ENCODE measurements at places on chromosomes 13 and 19. TPM values are rescaled to one million over a fixed set of nuclear protein-coding genes. Genes with fewer than 3 reads are reported as not detected.

DNA sequence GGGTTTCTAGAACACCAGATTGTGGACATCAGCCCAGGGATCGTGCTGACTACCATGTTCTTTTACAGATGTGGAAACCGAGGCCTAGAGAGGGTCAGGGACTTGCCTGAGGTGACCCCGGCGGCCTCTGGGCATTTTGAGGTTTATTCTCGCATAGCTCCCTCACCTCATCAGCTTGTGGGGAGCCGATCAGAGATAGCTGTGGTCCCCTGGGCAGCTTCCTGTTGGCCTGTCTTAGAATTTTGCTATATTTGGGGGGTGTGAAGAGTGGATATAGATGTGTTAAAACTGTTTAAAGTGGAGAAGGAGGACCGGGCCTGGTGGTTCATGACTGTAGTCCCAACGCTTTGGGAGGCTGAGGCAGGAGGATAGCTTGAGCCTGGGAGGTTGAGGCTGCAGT, 6.9 kb downstream of the ARHGEF1 start:
- DNase-seq: no peak

- no peak for DNase-seq
These were observed 1207.7 kb downstream of the SLITRK1 start for GRCh38 chr13:82674546-82674945.

GRCh38 chr19:46018729-46019251, 4.1 kb downstream of the PGLYRP1 start:
- no peak for DNase-seq

GRCh38 chr13:91572439-91572838, 174.0 kb downstream of the GPC5 start:
- DNase-seq: no peak

- DNase-seq: no peak
These were observed at the start of gene NTF4 for GRCh38 chr19:49064768-49065611. Gene NTF4, minus strand, starts transcription at chr19:49064818. Its CDS starts 2,821 bp downstream, at chr19:49061997.

Gene DACH1
- not detected for total RNA-seq

Gene UPK1A
- not detected for total RNA-seq

Data from LHCN-M2 (cell line).